ENCODE measurements at places on chromosomes 16 and 17.

DNA sequence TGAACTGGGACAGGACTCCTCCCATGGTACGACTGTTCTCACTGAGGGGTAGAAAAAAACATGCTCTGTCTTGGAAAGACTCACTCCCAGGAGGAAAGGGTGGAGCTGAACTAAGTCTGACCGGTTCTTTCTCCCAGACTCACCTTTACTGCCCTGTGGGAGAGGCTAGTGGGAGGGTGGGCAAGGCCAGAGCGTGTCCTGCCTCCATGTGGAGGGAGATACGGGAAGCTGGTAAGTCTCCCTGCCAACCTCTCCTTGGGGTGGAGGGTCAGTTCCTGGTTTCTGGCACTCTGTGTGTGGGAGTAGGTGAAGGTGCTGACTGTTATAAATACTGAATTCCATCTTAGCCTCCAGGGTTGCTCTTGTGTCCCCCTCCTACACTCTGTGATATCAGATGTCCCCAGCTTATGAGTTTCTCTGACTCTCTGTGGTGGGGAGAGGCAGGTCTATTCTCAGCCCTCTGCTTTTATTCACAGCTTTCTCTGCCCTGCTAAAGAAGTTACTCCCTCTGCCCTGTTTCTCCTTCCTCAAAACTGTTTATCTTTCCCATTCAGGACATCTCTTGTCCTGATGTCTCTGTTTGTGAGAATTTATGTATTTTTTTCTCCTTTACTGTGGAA lies 26.9 kb upstream of the FAM20A start:
- no peak for DNase-seq

DNA sequence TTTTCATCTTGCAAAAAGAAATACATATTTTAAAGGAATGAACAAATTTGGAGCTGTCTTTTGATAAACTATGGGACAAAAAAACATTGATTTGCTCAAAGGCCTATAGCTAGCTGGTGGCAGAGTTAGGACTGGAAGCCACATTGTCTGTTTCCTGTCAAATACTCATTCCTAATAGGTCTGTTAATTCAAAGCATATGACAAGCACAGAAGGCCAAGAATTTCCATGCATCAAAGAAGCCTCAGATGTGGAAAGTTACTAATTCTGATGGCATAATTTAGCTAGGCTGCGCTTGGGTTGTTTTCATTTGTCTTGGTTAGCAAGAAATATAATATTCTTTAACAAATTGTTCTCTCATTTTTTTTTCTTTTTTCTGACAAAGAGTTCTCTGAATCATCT lies 98.0 kb downstream of the CDK5R1 start:
- no peak for DNase-seq

- DNase-seq = no peak
Measured at GRCh38 chr16:51526621-51527020, 375.6 kb upstream of the SALL1 start.

GRCh38 chr17:59914274-59914854 lies 21.4 kb downstream of the RPS6KB1 start:
- peak; percentile 48 for DNase-seq

GRCh38 chr17:20935740-20936139 lies 107.1 kb downstream of the USP22 start:
- no peak for DNase-seq

DNA sequence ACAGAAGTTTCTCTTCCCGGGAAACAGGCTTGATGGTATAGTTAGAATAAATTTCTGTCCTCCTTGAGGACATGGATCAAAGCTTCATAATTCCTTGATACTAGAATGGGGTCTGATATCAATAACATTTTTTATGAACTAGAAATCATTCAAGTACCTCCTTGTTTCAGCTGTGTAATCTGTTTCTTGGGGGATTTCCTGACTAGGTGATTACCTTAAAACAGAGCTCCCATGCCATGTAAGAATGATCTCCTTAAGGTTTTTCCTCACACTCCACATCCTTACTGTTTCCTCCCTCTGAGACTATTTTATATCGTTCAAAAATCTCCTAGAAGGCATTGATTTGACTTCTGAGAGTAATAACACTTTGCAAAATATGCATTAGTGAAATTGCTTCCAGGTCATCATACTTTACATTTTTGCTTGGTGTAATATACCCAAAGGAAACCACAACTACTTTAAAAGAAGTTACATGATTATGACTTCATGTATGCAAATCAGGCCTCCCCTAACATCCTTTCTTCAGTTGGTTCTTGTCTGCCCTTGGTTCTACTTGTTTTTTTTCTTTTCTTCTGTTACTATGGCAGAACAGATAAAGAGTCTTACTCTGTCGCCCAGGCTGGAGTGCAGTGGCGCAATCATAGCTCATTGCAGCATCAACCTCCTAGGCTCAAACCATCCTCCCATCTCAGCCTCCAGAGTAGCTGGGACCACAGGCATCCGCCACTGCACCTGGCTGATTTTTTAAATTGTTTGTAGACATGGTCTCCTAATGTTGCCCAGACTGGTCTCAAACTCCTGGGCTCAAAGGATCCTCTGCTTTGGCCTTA lies 388.8 kb downstream of the ZFHX3 start:
- DNase-seq = no peak

- DNase-seq = no peak
Measured at GRCh38 chr17:81607431-81607830, 29.5 kb downstream of the NPLOC4 start.

GRCh38 chr16:86483-86952 lies 8.5 kb downstream of the MPG start:
- DNase-seq = no peak

GRCh38 chr16:53219371-53219770 lies 164.6 kb downstream of the CHD9 start:
- DNase-seq = no peak

DNA sequence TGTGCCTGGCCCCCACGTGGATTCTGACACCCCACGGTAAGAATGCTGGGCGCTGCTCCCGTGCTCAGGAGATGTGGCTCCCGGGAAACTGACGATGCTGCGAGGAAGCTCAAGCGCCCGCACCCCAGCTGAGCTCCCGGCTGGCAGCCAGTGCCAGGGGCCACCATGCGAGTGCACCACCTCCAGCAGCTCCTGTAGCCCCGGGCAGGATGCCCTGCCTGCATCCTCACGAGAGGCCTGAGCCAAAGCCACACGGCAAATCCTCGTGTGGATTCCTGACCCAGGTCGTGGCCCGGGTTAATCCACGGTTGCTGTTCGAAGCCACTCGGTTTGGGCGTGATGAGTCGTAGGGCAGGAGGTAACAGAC lies 11.6 kb upstream of the DPEP1 start:
- no peak for DNase-seq

- no peak for DNase-seq
Measured at GRCh38 chr16:6957681-6958080, 375.0 kb upstream of the RBFOX1 start.

- no peak for DNase-seq
Measured at GRCh38 chr17:7347630-7348477, 4.1 kb upstream of the KCTD11 start.

DNA sequence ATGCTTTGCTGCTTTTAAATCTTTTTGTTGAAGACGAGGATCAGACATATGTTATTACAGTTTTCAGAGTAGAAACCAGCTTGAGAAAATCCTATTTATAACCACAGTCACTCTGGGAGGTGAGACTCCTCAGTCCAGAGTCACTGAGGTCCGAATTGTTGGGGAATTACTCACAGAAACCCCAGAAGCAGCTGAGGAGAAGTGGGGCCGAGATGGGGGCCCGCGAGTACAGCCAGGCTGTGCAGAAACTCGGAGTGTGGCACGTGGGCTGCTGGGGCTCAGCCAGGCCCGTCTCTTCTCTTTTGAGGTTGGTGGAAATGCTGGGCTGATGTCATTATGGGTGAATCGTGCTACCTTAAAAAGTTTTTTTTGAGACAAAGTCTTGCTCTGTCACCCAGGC lies 14.4 kb upstream of the GNG13 start:
- no peak for DNase-seq

DNA sequence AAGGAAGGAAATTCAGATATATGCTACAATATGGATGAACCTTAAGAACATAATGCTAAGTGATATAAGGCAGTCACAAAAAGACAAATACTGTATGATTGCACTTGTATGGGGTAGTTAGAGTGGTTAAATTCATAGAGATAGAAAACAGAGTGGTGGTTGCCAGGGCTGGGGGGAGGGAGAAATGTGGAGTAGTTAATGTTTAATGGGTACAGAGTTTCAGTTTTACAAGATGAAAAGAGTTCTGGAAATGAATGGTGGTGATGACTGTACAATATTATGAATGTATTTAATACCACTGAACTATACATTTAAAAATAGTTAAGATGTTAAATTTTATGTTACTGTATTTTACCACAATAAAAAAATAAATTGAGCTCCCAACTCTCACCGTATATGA lies 157.9 kb downstream of the TOX3 start:
- DNase-seq = no peak

DNA sequence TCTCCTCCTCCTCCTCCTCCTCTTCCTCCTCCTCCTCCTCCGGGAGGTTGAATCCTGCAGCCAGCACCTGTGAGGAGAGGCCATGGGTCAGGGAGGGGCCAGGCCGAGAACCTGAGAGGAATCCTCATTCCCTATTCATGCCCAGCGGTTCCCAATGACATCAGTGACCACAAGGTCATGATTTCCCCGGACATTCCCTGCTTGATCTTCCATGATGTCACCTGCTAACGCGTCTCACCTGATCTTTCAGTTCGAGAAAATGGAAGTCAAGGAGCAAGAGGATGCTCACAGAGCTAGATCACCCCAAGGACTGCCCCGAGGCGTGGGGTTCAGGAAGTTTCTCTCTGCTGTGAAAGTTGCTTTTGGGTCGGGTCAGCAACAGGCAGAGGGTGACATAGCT lies 5.4 kb downstream of the APOBR start:
- no peak for DNase-seq

GRCh38 chr16:22428654-22429053 lies 54.2 kb upstream of the CDR2 start:
- no peak for DNase-seq

DNA sequence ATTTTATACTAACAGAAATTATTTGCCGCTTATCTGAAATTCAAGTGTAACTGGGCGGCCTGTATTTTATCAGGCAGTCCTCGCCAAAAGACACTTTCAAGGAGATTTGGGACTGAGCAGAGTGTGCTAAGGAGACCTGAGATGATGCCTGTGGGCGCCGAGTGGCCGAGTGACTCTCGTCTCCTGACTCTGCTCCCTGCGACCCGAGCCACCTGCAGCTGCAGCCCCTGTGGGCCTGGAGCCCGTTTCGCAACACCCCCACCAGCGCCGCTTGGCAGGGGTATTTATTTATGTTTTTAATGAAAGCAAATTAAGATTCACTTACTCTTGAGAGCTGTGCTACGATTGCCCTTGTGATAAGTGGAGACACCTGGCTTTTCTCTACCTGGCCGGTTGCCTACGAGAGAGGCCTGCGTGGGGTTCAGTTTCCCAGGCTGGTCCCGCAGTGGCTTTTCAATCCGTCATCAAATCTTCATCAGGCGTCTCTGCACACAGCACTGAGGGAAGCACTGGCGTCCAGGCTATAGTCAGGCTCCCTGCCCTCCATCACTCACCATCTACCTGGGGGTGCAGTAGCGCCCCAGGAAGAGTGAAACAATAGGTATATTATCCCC lies 124.0 kb downstream of the SEC14L1 start:
- no peak for DNase-seq

DNA sequence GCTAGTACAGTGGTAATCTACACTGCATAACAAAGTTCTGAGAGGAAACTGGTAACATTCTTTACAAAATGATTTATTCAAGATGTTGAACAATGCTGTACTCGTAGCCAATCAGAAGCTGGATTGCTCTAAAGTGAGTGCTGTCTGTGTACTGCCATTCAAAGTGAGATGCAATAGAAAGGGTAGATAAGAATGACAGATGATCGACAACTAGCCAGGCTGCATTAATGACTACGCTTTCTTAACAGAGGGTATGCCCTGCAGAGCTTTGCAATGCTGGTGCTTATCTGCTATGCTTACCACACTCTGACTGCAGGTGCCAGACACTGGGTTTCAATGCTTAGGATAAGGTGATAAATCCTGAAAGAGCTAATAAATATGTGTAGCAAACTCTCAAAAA lies 46.1 kb upstream of the SLC25A19 start:
- DNase-seq = no peak

All from frontal cortex (tissue), 4 donors.